Karpas-422 (cell line): ENCODE measurements at places on chromosomes 2 and 18. TPM values are rescaled to one million over a fixed set of nuclear protein-coding genes. Genes with fewer than 3 reads are reported as not detected.

- H3K4me1 ChIP-seq = peaks cover 39% of the 10 kb centered on the region
- peak; percentile 100 for DNase-seq
- H3K27ac ChIP-seq = peak overlapping the region; percentile 96
- H3K36me3 ChIP-seq = no peaks in the 10 kb centered on the region
- no peaks in the 10 kb centered on the region for H3K27me3 ChIP-seq
Measured at GRCh38 chr2:68908392-68908970, 37.3 kb upstream of the BMP10 start.

GRCh38 chr2:190599546-190600220 is 49.2 kb upstream of the NAB1 start:
- H3K36me3 ChIP-seq = no peaks in the 10 kb centered on the region
- H3K27me3 ChIP-seq = no peaks in the 10 kb centered on the region
- no peak for DNase-seq
- peaks cover 8% of the 10 kb centered on the region; the same call in 1 of the 2 replicates for H3K4me1 ChIP-seq

- peaks cover 33% of the 10 kb centered on the region for H3K4me1 ChIP-seq
- no peaks in the 10 kb centered on the region for H3K27me3 ChIP-seq
- H3K36me3 ChIP-seq = no peaks in the 10 kb centered on the region
- H3K27ac ChIP-seq = peak overlapping the region; percentile 60
- peak overlapping the region; percentile 88 for H3K4me3 ChIP-seq
Measured at GRCh38 chr2:168246483-168247340, 683 bp downstream of the STK39 start.

- H3K36me3 ChIP-seq = no peaks in the 10 kb centered on the region
- H3K4me3 ChIP-seq = peak within 1 kb of the TSS; percentile 62
- H3K27me3 ChIP-seq = no peaks in the 10 kb centered on the region
- no peak for DNase-seq
Measured at GRCh38 chr2:159616286-159616701, at the start of gene BAZ2B. TSS of gene BAZ2B (minus strand) at chr2:159616548. CDS start at chr2:159478719, 137,829 bp downstream.

DNA sequence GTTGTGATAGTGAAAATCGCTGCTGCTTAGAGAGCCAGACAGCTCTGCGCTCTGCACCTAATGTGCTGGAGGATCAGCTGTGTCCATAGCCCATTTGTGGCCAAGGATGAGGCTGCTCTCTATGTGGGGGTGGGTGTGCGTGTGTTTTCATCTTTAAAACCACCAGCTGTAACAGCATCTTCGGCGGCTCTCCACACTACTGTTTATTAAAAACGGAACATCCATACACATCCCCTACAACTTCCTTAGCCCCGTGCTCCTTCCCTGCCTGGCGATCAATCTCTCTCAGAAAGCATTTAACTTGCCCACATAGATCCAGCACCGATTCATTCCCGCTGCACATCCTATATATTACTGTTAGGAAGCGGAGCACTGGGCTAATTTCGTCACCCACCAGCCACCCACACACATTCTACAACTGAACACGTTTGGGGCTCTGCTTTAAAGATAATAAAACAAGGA is 1.6 kb downstream of the CELF4 start:
- H3K36me3 ChIP-seq = no peaks in the 10 kb centered on the region
- H3K4me3 ChIP-seq = no peak overlapping the region

GRCh38 chr18:64119916-64120315 is 29.0 kb downstream of the LINC00305 start:
- H3K36me3 ChIP-seq = no peaks in the 10 kb centered on the region
- H3K4me1 ChIP-seq = peaks cover 8% of the 10 kb centered on the region
- H3K27ac ChIP-seq = no peak overlapping the region
- H3K4me3 ChIP-seq = no peak overlapping the region

Gene GPR148
- total RNA-seq = not detected in 2 replicates

DNA sequence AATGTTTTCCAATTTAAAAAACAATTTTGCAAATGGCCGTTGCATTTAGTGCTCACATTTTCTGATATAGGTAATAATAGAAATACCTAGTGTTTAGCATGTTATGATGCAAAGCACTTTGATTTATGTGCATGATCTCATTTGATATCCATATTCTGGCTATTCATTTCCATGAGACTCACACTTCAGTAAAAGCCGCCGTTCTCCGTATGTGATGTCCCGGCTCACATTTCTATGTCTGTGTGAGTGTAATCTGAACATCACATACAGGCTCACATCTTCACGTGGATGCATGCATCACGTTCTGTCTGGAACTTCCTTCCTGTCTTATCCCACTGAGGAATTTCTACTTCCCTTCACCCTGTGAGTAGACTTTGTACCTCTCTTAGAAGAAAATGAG is 45.8 kb downstream of the DCDC2C start:
- H3K4me3 ChIP-seq = no peak overlapping the region
- H3K27me3 ChIP-seq = no peaks in the 10 kb centered on the region
- DNase-seq = no peak
- no peaks in the 10 kb centered on the region for H3K36me3 ChIP-seq

Gene TMEM37
- total RNA-seq = not detected in 2 replicates

- no peaks in the 10 kb centered on the region for H3K27me3 ChIP-seq
- peaks cover 7% of the 10 kb centered on the region for H3K4me1 ChIP-seq
- H3K36me3 ChIP-seq = no peaks in the 10 kb centered on the region
- no peak overlapping the region for H3K4me3 ChIP-seq
Measured at GRCh38 chr2:24432735-24433134, 58.3 kb upstream of the NCOA1 start.

Gene C2orf15
- total RNA-seq = 1.4 and 2.0 TPM in 2 replicates

- peak; percentile 39 for DNase-seq
- no peaks in the 10 kb centered on the region for H3K36me3 ChIP-seq
- H3K4me1 ChIP-seq = peaks cover 17% of the 10 kb centered on the region
- H3K27ac ChIP-seq = no peak overlapping the region
Measured at GRCh38 chr2:47272905-47273758, 118.0 kb upstream of the STPG4 start.

Gene CPLX4
- total RNA-seq = not detected in 2 replicates

Gene TCF23
- not detected in 2 replicates for total RNA-seq

Gene TRIB2
- total RNA-seq = 188 and 234 TPM in 2 replicates

Gene CHAC2
- 9.8 and 21.3 TPM in 2 replicates for total RNA-seq

GRCh38 chr18:50277942-50278341 is 3.4 kb downstream of the MBD1 start:
- no peak overlapping the region for H3K27ac ChIP-seq
- peaks cover 40% of the 10 kb centered on the region for H3K36me3 ChIP-seq
- H3K27me3 ChIP-seq = no peaks in the 10 kb centered on the region
- no peak for DNase-seq
- H3K4me1 ChIP-seq = peaks cover 25% of the 10 kb centered on the region

GRCh38 chr2:218024871-218025270 is 22.1 kb upstream of the TNS1 start:
- DNase-seq = no peak
- H3K27me3 ChIP-seq = no peaks in the 10 kb centered on the region
- peaks cover 4% of the 10 kb centered on the region for H3K4me1 ChIP-seq
- H3K27ac ChIP-seq = no peak overlapping the region

GRCh38 chr2:127001751-127002150 is 103.1 kb downstream of the TEX51 start:
- no peaks in the 10 kb centered on the region for H3K36me3 ChIP-seq
- H3K4me1 ChIP-seq = no peaks in the 10 kb centered on the region
- no peak for DNase-seq
- H3K27me3 ChIP-seq = no peaks in the 10 kb centered on the region
- H3K27ac ChIP-seq = no peak overlapping the region

DNA sequence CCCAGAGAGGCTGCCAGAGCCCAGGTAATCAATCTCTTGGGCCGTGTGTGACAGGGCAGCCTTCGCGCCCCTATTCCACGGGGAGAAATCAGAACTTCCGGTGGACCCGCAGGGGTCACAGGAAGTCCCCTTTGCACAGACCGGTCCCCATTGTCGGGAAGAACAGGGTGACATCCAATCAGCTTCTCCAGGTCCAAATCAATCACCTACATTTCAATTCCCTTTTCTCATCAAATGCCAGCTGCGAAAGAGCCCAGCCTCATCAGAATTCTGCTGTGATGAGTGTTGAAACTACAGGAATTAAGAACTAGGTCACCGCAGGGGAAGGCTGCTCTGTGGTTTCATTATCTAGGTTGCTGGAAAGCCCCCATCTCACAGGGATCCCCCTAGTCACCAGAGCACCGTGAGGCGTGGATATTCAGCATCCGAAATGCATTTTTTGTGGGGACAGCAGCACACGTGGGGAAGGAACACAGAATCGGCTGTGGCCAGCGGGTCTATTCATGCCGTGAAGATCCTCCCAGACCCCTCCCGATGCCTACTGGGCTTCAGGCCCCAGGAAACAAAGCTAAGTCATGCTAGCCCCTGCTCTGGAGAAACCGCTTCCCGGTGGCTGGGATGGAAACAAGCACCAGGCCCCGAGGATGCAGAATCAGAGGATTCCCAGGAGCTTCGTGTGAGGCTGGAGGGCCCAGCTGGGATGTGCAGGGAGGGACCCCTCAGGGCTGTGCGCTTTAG is 193.7 kb upstream of the ID2 start:
- H3K27me3 ChIP-seq = no peaks in the 10 kb centered on the region
- no peak for DNase-seq
- no peaks in the 10 kb centered on the region for H3K36me3 ChIP-seq
- no peaks in the 10 kb centered on the region for H3K4me1 ChIP-seq
- no peak overlapping the region for H3K27ac ChIP-seq

DNA sequence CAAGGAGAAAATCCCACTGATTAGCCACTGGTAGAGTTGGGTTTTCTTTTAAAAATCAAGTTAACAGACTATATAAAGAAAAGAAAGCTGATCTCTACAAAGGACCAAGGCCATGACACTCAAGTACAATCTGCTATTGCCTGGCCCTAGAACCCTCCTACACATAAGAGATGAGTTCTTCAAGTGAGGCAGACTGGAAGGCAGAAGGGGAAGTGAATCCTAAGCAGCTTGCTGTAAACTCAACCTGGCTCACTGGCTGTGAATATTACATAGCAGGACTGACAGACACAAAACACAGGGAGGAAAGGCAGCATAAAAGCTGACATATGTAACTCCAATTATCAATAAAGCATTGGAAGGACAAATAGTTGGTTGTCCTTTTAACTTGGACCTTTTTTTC is 65.4 kb downstream of the TRIP12 start:
- H3K36me3 ChIP-seq = peaks cover 47% of the 10 kb centered on the region
- no peak overlapping the region for H3K4me3 ChIP-seq
- DNase-seq = peak; percentile 80
- H3K27me3 ChIP-seq = no peaks in the 10 kb centered on the region

GRCh38 chr18:58087928-58088690 is 44.1 kb downstream of the NEDD4L start:
- no peaks in the 10 kb centered on the region for H3K27me3 ChIP-seq
- DNase-seq = no peak
- H3K27ac ChIP-seq = no peak overlapping the region
- H3K36me3 ChIP-seq = no peaks in the 10 kb centered on the region
- no peak overlapping the region for H3K4me3 ChIP-seq
- H3K4me1 ChIP-seq = peaks cover 14% of the 10 kb centered on the region

GRCh38 chr2:113166187-113166645 is 7.6 kb upstream of the PSD4 start:
- no peak overlapping the region for H3K4me3 ChIP-seq
- no peak for DNase-seq
- H3K36me3 ChIP-seq = no peaks in the 10 kb centered on the region
- no peak overlapping the region for H3K27ac ChIP-seq
- no peaks in the 10 kb centered on the region for H3K4me1 ChIP-seq

GRCh38 chr18:51150113-51150700 is 47.3 kb downstream of the MEX3C start:
- H3K36me3 ChIP-seq = no peaks in the 10 kb centered on the region
- no peak for DNase-seq
- no peak overlapping the region for H3K27ac ChIP-seq
- no peak overlapping the region for H3K4me3 ChIP-seq

GRCh38 chr2:85330839-85331636 is 3.2 kb upstream of the TGOLN2 start:
- no peaks in the 10 kb centered on the region for H3K27me3 ChIP-seq
- H3K4me3 ChIP-seq = no peak overlapping the region
- DNase-seq = no peak
- peaks cover 22% of the 10 kb centered on the region for H3K4me1 ChIP-seq
- peaks cover 6% of the 10 kb centered on the region for H3K36me3 ChIP-seq

DNA sequence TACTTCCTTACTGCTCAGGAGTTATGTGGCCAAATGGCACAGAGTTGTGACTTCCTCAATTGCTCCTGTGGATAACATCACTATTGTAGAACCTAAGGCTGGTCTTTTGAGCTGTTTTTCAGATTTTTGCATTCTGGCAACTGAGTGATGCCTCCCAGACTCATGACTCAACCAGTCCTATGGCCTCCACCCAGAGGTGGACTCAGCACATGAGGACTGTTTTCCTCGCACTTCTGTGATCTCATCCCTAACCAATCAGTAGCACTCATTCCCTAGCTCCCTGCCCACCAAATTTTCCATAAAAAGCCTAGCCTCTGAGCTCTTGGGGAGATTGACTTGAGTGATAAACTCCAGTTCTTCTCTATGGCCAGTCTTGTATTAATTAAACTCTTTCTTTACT is 407.9 kb upstream of the TNP1 start:
- H3K4me1 ChIP-seq = no peaks in the 10 kb centered on the region
- no peaks in the 10 kb centered on the region for H3K36me3 ChIP-seq
- no peak for DNase-seq
- H3K27ac ChIP-seq = no peak overlapping the region

Gene RAX
- total RNA-seq = not detected in 2 replicates

Gene TCF7L1
- total RNA-seq = not detected in 2 replicates

GRCh38 chr2:205885492-205886099 is 200.4 kb downstream of the INO80D start:
- H3K27me3 ChIP-seq = no peaks in the 10 kb centered on the region
- no peaks in the 10 kb centered on the region for H3K36me3 ChIP-seq
- DNase-seq = peak; percentile 90
- no peak overlapping the region for H3K4me3 ChIP-seq

- no peaks in the 10 kb centered on the region for H3K27me3 ChIP-seq
- no peak overlapping the region for H3K27ac ChIP-seq
- peaks cover 4% of the 10 kb centered on the region; the same call in 1 of the 2 replicates for H3K4me1 ChIP-seq
- no peak overlapping the region for H3K4me3 ChIP-seq
Measured at GRCh38 chr2:20635675-20636584, 15.0 kb downstream of the HS1BP3 start.

Gene HRH4
- 0.15 TPM in 1 of 2 replicates, not detected in the other for total RNA-seq

- no peaks in the 10 kb centered on the region for H3K27me3 ChIP-seq
- H3K4me1 ChIP-seq = peaks cover 24% of the 10 kb centered on the region
- H3K27ac ChIP-seq = no peak overlapping the region
- no peak overlapping the region for H3K4me3 ChIP-seq
Measured at GRCh38 chr2:99150706-99151105, 4.0 kb downstream of the TSGA10 start.

GRCh38 chr2:149441255-149441654 is 110.9 kb downstream of the LYPD6 start:
- no peak for DNase-seq
- H3K27me3 ChIP-seq = no peaks in the 10 kb centered on the region
- peaks cover 8% of the 10 kb centered on the region for H3K4me1 ChIP-seq
- H3K36me3 ChIP-seq = no peaks in the 10 kb centered on the region
- H3K27ac ChIP-seq = no peak overlapping the region

DNA sequence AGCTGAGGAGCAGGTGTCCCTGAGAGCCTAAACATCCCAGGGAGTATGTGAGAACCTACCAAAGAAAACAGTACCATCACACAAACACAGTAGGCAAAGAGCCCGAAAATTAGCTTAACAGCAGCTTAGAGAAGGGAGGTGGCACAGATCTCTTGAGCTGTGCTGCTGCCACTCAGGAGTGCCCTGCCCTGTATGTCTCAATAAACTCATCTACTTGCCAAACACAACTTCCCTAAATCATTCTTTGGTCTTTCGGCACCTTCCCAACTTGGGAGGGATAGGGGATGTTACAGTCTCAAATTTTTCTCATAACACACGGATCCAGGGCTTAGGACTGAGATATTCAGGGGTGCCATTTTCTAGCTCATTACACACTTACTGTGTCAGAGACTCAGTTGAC is 45.3 kb upstream of the C1D start:
- no peak overlapping the region for H3K27ac ChIP-seq
- H3K27me3 ChIP-seq = no peaks in the 10 kb centered on the region
- H3K4me3 ChIP-seq = no peak overlapping the region
- no peaks in the 10 kb centered on the region for H3K4me1 ChIP-seq
- no peaks in the 10 kb centered on the region for H3K36me3 ChIP-seq

Gene ZNF892
- total RNA-seq = 1.1 and 3.5 TPM in 2 replicates
